ENCODE measurements at places on chromosomes 4 and X.

GRCh38 chrX:100649550-100650356 lies 5.8 kb downstream of the SRPX2 start:
- peak; percentile 82 for DNase-seq

DNA sequence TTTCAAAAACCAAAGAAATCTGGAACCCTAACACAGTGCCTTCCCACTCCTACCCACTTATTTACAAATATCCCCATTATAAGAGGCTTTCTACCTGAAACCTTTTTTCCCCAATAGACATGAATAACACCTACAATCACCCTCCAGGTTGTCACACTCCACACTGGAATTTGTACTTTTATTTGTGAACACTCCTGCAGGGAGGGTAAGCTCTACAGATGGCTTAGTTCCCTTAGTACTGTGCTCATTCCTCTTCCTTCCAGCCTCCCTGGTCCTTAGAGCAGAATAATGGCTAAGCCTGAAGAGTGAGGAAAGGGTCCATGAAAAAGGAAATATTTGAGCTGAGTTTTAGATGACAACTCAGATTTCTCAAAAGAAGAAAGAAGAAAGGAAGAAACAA lies 22.2 kb upstream of the SULT1E1 start:
- DNase-seq = no peak

- no peak for DNase-seq
Measured at GRCh38 chrX:20319054-20319453, 52.3 kb upstream of the RPS6KA3 start.

DNA sequence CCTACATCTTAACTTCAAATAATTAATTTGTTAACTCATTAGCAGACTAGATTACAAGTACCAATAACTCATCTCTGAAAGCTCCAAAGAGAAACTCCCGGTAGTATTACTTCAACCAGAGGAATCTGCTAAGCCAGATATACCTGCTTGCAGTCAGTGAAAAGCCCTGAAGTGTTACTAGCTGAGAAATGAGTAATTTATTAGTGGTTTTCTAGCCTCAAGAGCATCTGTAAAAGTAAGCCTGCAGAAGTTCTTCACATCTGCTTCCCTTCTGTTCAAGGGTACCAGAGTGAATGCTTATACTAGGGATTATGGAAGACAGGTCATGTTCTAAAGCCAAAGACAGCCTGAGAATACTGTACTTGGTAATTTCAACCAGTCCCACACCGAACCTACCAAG lies 34.7 kb downstream of the IRS4 start:
- no peak for DNase-seq

DNA sequence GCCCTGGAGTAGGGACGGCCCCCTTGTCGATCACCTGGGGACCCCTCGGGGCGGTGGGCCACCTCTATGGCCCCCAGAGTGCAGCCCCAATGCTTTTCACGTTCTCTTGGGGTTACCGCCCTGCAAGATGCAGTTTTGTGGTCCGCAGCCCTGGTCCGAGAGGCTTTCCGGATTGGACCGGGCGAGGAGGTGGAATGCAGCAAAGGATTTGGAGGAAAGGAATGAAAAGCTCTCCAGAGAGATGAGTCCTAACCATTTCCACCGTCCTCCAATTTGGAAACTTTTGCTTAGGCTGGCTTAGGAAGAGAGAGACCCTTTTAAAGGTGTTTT lies 601 bp downstream of the SLC25A43 start:
- DNase-seq = peak; percentile 14

GRCh38 chr4:62881210-62881609 lies 1528.0 kb downstream of the TECRL start:
- DNase-seq = no peak

- DNase-seq = peak; percentile 47
Measured at GRCh38 chr4:188986271-188986689, 847.0 kb downstream of the TRIML1 start.

DNA sequence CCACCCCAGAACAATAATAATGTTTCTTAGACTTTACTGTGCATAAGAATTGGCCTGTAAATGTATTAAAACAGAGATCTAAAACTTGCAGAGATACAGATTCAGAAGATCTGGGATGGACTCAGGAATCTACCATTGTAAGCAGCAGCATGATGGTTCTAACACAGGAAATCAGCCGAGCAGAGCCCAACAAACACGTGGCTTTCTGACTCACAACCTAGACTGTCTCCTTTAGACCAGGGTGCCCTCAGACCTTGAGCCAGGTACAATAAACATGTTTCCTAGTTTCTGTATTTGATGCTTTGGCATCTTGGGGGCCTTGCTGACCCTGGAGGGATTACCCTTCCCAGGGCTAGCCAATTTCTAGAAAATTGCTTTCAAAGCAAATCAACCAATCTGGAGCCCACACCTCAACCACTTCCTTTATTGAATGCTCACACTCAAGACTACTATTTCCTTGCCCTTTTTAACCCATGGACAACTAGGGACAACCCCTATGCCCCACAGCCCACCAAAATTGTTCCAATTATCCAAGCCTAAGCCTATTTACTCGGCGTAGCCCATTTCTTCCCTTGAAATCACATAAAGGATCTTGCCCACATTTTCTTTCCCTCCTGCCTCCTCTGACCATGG lies 80.5 kb downstream of the TBC1D9 start:
- peak; percentile 7 for DNase-seq

DNA sequence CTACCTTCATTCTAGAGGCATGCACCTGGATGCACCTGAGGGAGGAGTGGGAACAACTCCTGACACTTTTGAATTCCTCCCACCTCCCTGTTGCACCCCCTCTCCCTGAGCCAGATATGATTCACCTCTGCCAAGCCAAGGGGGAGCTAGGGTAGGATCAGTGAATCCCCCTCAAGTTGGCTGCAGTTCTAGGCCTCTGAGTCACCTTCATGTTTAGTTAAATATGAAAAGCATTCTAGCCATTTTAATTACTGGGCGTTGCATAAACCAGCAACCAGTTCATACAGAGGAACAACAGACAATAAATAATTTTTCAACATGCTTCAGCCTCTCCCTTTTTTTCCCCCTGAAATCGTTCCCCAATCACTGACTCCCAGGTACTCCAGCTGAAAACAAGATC lies 1440.2 kb downstream of the ADGRL3 start:
- DNase-seq = peak; percentile 0

DNA sequence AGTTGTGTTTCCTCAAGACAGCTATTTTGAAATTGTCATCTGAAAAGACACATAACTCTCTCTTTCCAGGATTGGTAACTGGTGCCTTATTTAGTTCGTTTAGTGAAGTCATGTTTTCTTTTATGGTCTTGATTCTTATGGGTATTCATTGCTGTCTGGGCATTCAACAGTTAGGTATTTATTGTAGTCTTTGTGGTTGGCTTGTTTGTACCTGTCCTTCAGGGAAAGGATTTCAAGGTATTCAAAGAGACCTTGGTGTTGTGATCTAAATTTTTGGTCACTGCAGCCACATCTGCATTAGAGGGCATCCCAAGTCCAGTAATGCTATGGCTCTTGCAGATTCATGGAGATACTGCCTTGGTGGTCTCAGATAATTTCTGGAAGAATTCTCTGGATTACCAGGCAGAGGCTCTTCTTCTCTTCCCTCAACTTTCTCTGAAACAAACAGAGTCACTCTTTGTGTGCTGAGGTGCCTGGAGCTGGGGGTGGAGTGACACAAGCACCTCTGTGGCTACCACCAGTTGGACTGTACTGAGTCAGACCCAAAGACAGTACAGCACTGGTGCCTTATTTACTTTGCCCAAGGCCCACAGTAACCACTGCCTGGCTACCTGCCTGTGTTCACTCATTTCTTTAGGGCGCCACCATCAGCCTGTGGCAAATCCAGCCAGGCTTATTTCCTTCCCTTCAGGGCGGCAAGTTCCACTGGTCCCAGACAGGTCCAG lies 620.4 kb downstream of the KCNIP4 start:
- no peak for DNase-seq

- DNase-seq = peak; percentile 93
Measured at GRCh38 chr4:128600996-128601871, 208.3 kb upstream of the JADE1 start.

DNA sequence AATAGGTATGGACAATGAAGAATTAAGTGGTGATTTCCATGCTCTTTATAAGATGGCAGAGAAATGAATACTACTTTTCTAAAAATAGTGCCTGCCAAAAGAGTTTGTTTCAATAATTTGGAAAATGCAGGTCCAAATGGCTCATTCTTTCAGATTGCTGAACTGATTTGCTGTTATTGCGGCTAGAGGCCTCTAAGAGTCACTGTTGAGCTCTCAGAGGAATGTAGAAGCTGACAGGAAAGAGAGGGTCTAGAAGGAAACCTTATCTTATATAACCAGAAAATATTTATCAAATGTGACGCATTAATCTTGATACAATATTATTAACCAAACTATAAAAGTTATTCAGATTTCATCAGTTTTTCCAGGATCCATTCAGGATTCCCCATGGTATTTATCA lies 65.7 kb upstream of the PAGE1 start:
- DNase-seq = no peak

GRCh38 chrX:111131572-111131971 lies 35.6 kb downstream of the PAK3 start:
- no peak for DNase-seq

GRCh38 chr4:61406677-61407076 lies 206.6 kb downstream of the ADGRL3 start:
- no peak for DNase-seq

- DNase-seq = peak; percentile 58
Measured at GRCh38 chr4:3402491-3403347, 39.0 kb upstream of the HGFAC start.

DNA sequence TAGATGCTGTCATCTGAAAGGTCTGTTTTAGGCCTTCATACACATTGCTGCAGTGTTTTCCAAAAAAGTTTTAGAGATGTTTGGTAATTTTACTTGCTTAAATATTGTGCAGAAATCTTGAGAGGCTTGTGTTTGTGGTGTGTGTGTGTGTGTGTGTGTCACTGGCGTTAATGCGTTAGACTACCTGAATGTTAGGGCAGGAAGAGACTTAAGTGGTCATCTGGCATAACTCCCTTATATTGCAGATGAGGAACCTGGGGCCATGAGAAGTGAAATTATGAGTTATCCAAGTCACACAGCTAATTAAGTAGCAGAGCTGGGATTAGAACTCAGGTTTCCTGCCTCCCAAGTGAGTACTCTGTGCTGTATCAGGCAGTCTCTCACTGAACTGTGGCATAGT lies 1.4 kb downstream of the LSM6 start:
- DNase-seq = no peak

Measured in MG63 (cell line).